ENCODE measurements at places on chromosomes 5 and 9. TPM values are rescaled to one million over a fixed set of nuclear protein-coding genes. Genes with fewer than 3 reads are reported as not detected.
A peak's percentile ranks its signal among the peaks of the same experiment; 100 is the strongest.

GRCh38 chr5:139688751-139689372, 40.7 kb downstream of the CXXC5 start:
- peaks cover 45% of the 10 kb centered on the region for H3K4me1 ChIP-seq
- no peaks in the 10 kb centered on the region for H3K27me3 ChIP-seq
- DNase-seq = no peak
- H3K4me3 ChIP-seq = no peak overlapping the region

DNA sequence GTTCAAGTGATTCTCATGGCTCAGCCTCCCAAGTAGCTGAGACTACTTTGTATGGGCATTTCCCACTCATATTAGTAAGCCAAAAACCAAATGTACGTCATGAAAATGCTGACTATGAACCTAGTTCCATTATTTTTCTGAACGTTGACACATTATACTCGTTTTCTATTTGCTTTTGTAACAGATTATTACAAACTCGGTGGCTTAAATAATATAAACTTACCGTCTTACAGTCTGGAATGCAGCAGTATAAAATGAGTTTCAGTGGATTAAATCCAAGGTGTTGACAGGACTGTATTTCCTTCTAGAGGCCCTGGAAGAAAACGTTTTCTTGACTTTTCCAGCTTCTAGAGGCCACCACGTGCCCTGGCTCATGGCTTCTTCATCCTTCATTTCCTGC, 517.0 kb downstream of the GADD45G start:
- no peak overlapping the region for H3K4me3 ChIP-seq
- no peak overlapping the region for H3K27ac ChIP-seq
- no peaks in the 10 kb centered on the region for H3K4me1 ChIP-seq
- H3K27me3 ChIP-seq = no peaks in the 10 kb centered on the region
- no peaks in the 10 kb centered on the region for H3K36me3 ChIP-seq

DNA sequence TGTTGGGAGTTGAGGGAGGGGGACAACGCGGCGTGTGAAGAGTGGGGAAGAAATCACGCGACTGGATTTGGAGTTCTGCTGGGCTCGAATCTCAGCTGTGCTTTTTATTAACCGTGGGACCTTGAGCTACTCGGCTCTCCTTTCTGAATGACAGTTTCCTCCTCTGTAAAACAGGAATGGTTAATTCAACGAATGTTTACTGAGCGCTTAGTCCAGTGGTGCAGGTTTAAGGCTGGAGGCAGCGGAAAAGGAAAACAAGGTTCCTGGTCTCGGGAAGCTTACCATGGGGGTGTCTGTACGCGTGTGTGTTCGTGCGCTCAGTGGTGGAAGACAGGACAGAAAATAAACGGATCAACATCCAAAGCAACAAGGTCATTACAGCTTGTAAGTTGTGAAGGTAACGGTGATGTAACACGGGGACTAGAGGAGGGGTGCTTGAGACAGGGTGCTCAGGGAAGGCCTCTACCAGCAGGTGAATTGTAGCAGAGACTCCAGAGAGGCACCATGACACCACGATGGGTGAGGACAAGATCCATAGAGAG, 277 bp downstream of the EIF4E1B start:
- H3K27ac ChIP-seq = no peak overlapping the region
- no peaks in the 10 kb centered on the region for H3K36me3 ChIP-seq
- peaks cover 31% of the 10 kb centered on the region for H3K27me3 ChIP-seq

DNA sequence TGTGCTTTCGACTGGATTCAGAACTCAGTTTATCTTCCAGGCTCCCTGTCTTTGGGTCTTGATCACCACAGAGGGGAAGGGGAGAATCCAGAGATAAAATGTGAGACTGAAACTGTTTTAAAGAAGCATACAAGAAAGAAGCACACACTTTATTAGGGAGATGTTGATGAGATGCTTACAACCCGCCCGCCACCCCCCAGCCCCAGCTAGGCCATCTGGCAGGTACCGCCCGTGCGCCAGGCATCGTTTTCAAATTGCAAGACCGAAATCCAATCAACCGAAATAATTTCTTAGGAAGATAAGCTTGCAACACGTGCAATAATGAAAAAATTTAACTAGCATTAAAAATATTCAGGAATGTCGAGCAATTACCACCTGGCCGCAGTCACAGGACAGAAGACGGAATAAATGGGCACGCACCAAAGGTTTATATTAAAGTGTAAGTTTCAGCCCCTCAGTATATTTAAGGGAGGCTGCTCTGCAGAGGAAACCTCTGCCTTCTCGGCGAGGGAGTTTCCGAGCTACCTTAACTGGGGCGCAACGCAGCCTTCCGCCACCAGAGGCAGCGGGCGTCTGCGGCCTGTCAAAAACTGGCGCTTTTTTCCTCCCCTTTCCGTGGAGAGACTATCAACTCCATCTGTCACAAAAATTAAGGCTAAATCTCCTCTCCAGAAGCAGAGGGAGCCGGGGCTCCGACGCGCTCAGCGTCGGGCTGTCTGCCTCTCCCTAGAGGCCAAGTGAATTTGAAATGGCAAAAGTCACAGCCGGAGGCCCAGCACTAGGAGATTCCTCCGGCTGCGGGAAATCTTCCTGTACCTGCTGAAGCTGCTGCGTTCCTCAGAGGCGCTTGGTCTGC, 996 bp upstream of the GAS1 start:
- H3K36me3 ChIP-seq = no peaks in the 10 kb centered on the region
- H3K4me3 ChIP-seq = peak overlapping the region; percentile 84
- peaks cover 7% of the 10 kb centered on the region for H3K4me1 ChIP-seq
- H3K27me3 ChIP-seq = no peaks in the 10 kb centered on the region

DNA sequence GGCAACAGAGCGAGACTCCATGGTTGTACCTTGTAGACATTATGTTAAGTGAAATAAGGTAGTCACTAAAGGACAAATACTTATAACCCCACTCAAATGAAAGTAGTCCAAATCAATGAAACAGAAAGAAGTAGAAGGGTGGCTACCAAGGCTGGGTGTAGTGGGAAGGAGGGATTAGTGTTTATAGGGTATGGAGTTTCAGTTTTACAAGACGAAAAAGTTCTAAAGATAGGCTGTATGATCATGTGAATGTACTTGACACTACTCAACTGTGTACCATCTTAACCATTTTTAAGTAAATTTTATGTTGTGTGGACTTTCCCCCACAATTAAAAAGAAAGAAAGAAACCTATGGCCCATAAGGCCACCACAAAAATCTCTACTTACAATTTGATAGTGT, 32.2 kb downstream of the ALDH7A1 start:
- no peak overlapping the region for H3K4me3 ChIP-seq
- H3K27ac ChIP-seq = no peak overlapping the region
- peaks cover 11% of the 10 kb centered on the region for H3K36me3 ChIP-seq
- DNase-seq = no peak

DNA sequence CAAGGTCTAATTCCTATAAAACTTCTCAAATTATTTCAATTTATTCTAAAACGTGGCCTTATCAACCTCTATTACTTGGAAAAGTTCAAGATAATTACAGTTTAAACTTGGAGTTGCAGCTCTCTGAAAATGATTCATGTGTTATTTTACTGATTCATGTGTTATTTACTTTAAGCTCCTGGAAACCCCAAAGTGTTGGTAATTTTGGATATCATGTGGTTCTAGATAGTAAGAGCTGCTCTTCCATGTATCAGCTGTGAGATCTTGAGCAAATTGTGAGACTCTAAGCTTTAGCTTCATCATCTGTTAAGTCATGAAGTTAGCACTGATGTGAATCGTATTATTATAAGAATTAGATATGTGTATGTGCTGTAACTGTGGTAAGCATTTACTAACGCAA, 749.2 kb downstream of the TLE4 start:
- no peak for DNase-seq
- no peak overlapping the region for H3K27ac ChIP-seq
- no peak overlapping the region for H3K4me3 ChIP-seq
- no peaks in the 10 kb centered on the region for H3K27me3 ChIP-seq
- no peaks in the 10 kb centered on the region for H3K36me3 ChIP-seq

DNA sequence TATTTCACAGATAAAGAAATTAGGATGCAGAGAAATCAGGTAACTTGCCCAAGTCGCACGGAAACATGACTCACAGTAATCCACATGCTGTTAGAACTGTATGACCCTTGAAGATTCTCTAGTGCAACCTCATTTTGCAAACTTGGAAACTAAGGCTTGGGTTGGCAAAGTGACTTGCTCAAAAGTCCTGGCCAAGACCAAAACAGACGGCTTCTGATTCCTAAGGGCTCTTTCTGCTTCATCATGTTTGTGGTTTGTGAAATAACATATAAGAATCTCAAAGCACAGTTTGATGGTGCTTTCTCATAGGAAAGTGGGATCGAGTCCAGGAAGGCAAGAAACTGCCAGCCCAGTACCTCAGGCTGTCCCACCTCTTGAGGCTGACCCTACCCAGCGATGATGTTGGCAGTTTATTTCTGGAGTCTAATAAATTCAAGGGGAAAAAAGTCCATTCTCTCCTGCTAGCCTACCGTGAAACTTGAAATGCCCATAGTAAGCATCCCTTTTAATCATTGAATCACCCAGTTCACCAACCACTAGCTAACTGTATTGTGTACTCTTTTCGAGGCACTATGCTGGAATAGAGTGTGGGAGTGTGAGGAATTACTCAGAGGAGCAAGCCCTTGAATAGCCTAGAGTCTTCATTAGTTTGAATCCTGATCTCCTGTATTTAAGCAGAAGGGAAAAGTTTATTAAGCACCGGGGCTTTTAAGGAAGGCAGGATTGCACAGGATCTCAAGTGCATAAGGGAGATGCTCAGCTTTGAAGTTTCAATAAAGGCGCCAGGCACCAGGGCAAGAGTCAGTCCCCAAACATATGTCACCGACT, 14.1 kb downstream of the CAPSL start:
- no peak for DNase-seq
- no peaks in the 10 kb centered on the region for H3K27me3 ChIP-seq
- H3K36me3 ChIP-seq = no peaks in the 10 kb centered on the region
- no peak overlapping the region for H3K27ac ChIP-seq
- no peak overlapping the region for H3K4me3 ChIP-seq
- H3K4me1 ChIP-seq = no peaks in the 10 kb centered on the region

DNA sequence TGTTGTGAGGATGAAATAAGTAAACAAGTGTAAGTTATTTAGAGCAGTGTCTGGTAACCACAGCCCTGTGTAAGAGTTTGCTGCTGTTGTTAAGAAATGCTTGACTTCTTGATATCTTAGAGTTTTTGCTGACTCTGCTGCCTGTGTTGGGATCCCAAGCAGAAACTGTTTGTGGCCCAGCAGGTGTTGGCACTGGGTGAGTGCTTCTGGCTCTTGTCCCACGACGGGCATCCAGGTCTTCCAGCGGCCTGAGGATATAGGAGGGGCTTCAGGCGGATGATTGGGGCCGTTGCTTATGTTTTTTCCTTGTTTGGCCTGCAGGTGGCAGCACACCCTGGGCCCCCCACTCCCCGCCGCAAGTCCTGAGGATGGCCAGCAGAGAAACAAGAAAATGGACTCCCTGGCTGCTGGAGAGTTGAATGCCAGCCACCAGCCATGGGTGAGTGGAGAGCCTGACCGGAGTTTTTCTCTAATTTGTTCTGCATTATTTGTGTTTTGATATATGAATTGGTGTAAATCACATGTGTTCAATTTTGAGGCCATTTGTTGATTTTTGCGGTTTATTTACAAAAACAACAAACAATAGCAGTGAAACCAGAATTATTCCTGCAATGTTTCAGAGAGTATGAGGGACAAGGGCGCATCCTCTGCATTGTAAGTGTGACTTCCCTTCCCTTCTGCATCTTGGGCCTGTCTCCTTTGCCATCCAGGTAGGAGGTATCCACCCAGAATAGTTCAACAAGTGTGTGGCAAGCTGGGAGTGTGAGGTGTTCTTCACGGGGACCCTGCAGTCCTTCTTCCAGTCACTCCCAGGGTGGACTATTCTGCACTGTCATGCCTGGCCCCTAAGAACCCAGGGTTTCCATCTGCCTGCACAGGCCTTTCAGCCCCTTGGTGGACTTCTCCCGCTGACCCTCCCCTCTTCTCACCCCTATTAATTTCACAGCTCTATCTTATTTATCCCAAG, 50.3 kb downstream of the SLC22A5 start:
- DNase-seq = peak; percentile 90
- H3K27me3 ChIP-seq = no peaks in the 10 kb centered on the region
- peaks cover 40% of the 10 kb centered on the region for H3K4me1 ChIP-seq

DNA sequence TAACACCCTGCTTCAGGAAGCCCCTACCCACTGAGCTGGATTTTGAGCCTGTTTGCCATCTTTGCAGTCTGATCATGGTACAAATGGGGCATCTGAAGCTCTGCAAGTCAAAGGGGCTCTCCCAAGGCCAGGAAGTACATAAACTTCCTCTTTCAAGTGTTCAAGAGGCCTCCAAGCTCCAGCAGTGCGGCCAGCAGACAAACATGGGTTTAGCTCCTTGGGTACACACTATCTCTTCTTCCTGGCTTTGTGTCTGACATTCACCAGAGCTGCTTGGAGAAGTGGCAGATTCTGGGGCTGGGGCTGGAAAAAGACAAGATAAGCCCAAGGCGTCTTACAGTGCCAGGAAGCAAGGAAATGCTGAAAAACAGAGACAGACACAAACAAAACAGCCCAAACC, 34.1 kb downstream of the LAMC3 start:
- H3K36me3 ChIP-seq = peaks cover 7% of the 10 kb centered on the region
- no peak overlapping the region for H3K27ac ChIP-seq
- no peak for DNase-seq
- no peaks in the 10 kb centered on the region for H3K27me3 ChIP-seq

DNA sequence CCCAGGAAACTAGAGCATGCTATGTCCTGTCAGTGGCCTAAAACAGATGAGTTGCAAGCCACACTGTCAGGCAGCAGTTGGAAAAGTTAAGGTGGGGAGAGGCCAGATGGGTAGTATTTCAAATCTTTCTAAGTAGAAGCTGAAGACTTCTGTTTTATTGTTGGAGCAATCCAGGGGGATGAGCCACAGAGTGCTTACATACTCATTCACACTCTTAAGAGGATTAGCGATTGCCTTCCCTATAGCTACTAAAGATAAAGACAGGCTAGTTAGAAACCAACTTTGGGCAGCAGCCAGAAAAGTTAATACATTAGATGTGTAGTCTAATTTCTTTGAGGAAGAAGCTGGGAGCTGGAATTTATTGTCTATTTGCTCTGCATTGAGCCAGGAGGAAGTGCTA, 61.7 kb upstream of the ELAVL2 start:
- H3K27ac ChIP-seq = no peak overlapping the region
- no peaks in the 10 kb centered on the region for H3K27me3 ChIP-seq
- no peaks in the 10 kb centered on the region for H3K36me3 ChIP-seq
- no peak overlapping the region for H3K4me3 ChIP-seq
- no peak for DNase-seq
- H3K4me1 ChIP-seq = no peaks in the 10 kb centered on the region

Gene KIF4B
- total RNA-seq = not detected

Gene NOTCH1
- total RNA-seq = 77.2 TPM

Gene TGFBI
- total RNA-seq = 78.5 TPM

Gene STC2
- total RNA-seq = 2.7 TPM

Gene PAEP
- total RNA-seq = not detected

Measured in kidney (tissue), 22 donors.